ENCODE measurements at places on chromosomes 16 and 17. TPM values are rescaled to one million over a fixed set of nuclear protein-coding genes. Genes with fewer than 3 reads are reported as not detected.

DNA sequence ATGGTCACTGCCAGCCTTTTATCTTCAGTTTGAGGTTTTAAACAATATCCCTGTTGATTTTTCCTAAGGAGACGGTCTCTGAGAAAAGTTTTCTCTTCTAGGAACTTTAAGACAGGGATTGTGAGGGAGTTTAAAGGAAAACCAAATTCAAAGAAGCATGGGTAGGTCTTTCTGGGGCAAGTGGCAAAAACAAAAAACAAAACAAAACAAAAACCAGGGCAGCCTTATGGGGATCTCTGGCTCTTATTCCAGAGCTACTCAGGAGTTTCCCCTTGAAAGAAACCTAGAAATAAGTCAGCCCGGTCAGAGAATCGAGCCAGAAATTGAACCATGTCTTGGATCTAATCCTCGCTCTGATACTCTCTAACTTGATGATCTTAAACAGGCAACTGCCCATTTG, 424.5 kb downstream of the GRIN2A start:
- DNase-seq: no peak

The CES5A gene
- polyA plus RNA-seq: 0.06 TPM

The IRX6 gene
- 4.2 TPM for polyA plus RNA-seq

- DNase-seq: no peak
Observed at GRCh38 chr16:66713076-66713475, 16.5 kb upstream of the CMTM4 start.

The GDPD3 gene
- 11.3 TPM for polyA plus RNA-seq

DNA sequence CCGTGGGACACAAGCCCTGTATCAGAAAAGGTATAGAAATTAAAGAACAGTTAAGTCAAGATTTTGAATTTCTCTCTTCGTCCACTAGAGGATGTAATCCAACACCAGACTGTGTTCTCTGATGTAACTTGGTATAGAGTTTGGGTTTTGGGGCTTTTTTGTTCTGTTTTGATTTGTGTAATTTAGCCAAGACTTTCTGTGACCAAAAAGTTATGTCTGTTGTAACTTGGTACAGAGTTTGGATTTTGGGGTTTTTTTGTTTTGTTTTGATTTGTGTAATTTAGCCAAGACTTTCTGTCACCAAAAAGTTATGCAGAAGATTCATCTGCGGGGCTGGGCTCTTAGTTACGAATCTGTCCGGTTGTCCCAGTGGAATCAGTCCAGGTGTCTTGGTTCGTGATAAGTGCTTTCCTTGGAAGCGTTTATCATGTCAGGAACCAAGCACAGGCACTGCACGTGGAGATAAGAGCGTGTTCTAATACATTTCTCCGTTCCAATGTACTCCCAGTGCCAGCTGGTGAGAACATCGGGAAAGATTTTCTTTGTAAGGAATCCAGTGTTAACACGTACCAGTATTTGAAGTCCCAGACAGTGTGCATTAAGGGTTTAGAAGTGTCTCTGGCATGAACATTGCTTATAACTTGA, 44.1 kb upstream of the SEC14L1 start:
- DNase-seq: no peak
